ENCODE measurements at places on chromosomes 1 and 21.

DNA sequence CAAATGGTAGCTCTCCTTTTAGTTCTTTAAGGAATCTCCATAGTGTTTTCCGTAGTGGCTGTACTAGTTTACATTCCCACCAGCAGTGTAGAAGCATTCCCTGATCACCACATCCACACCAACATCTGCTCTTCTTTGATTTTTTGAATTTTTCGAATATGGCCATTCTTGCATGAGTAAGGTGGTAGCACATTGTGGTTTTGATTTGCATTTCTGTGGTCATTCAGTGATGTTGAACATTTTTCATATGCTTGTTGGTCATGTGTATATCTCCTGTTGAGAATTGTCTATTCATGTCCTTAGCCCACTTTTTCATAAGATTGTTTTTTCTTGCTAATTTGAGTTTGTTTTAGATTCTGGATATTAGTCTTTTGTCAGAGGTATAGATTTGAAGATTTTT is 84.6 kb upstream of the B3GALT2 start:
- DNase-seq = no peak

- DNase-seq = no peak
These were observed 6.3 kb downstream of the TMEM200B start for GRCh38 chr1:29117381-29117780.

GRCh38 chr1:44895919-44896734 is 53.1 kb upstream of the PTCH2 start:
- no peak for DNase-seq

DNA sequence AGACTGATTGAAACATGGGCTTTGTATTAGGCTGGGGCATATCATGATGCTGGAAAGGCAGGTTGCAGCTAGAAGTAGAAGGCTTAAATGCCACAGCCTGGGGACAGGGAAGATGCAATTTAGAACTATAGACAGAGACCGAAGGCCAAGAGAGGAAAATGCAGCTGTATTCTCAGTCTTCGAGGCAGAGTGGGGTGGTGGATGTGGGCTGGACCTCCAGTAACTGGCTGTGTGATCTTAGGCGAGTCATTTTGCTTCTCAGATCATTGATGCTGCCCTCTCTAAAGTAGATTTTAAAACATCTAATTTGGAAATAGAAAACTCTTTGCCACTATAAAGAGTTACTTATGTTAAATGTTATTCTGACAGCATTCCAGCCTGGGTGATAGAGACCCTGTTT is 17.7 kb upstream of the SH2D2A start:
- DNase-seq = no peak

- DNase-seq = no peak
These were observed 179.3 kb downstream of the ETS2 start for GRCh38 chr21:38984982-38985567.

DNA sequence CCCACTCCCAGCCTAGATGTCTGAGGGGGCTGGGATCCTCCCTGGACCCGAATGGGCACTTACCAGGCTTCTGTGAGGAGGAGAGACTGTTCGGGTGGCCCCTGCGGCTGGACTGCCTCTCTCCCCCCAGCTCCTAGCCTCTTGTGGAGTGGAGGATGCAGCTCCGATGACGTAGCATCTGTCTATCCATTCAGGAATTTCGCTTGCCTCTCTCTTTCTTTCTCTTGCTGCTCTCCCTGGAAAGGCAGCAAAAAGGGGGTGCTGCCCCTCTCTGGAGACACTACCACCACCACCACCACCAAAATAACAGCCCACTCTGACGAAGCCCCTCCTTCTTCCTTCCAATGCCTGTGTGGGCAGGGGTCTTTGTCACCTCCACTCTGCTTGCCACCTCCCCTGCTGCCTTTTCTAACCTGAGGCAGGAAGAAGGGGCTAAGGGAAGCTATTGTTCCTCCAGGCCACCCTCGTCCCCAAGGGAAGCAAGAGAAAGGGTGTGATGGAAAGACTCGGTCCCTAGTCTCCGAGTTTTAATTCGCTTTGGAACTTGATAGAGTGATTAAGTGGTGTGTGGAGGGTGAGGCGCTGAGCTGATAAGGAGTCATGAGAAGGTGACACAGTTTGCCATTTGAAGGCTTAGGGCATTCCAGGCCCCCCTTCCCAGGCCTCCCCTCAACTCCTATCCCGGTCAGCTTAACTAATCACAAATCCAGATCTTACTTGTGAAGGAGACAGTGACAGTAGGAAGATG is 60.5 kb downstream of the RHBG start:
- DNase-seq = no peak

DNA sequence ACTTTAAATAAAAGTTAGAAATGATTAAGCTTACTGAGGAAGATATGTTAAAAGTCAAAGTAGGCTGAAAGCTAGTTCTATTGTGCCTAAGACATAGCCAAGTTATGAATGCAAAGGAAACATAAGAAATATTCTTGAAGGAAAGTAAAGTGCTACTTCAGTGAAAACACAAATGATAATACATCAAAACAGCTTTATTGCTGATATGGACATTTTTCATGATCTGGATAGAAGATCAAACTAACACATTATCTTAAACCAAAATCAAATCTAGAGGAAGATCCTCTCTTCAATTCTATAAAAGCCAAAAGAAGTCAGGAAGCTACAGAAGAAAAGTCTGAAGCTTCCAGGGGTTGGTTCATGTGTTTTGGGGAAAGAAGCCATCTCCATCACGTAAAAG is 545.9 kb downstream of the COL11A1 start:
- no peak for DNase-seq

DNA sequence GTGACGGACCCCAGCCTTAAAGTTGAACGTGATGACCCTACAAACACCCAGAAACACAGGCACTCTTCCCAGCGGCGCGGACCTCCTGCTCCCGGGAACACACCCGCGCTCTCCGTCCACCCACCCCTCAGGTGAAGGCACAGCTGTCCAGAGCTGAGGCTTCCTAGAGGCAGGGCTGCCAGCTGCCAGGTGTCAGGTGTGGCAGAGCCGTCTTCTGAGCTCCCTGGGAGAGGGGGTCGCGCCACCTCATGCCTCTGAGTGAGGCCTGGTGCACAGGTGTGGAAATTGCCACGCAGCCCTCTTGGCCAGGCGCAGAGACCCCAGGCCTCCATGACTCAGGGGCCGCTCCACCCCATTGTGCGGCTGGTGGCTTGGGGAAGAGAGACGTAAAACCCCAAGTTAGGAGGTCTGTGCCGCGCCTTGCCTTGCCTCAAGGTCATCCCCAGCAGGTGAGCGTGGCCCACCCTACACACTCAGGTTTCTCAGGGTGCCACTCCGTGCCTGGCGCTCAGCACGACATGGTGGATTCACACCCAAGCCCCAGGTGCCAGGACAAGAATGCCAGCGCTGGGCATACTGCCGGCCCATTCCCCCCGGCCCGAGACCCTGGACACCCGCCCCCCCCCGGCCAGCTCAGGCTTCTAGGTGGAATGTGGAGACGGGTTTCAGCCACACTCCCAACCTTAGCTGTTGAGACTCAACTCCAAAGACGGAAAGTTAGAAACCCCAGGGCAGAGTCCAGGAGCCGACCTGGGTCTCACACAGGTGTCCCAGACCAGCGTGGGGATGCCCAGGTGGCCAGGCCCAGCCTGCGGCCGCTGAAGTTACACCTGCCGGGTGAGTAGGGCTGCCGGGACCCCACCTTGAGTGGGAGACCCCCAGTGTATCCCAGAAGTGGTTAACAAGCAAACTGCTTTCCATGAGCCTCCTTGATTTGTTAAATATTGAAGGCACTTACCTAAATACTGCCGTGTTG is 8.4 kb downstream of the FAAP20 start:
- DNase-seq = no peak
